Activated naive CD4-positive, alpha-beta T cell treated with anti-CD3 and anti-CD28 coated beads for 36 hours (primary cell): ENCODE measurements at places on chromosomes 11 and 22. TPM values are rescaled to one million over a fixed set of nuclear protein-coding genes. Genes with fewer than 3 reads are reported as not detected.

MUC5AC gene
- not detected for total RNA-seq

INS gene
- not detected for total RNA-seq

ARFIP2 gene
- total RNA-seq: 33.5 TPM

OR2AT4 gene
- total RNA-seq: not detected

TTC36 gene
- not detected for total RNA-seq

GRM5 gene
- total RNA-seq: not detected

MDK gene
- 4.6 TPM for total RNA-seq

ROBO3 gene
- total RNA-seq: 24.2 TPM
